ENCODE measurements at places on chromosomes 11 and 22.
A peak's percentile ranks its signal among the peaks of the same experiment; 100 is the strongest.

DNA sequence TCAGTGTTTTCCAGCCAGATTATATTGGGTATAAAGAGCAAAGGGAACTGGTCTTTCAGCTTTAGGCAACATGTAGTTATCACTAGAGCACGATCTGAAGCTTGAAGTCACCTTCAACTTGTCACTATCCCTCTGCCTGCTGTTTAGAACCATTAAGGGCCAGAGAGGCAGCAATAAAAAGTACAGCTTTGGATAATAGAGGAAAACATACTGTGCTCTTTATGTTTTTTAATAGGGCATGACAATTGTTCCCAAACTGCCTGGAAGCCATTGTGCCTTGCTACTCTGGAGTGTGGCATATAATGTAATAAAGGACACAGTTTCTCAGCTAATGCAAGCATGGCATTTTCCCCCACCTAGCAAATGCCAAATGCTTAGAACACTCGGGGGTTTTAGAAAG, 1912.0 kb upstream of the RAG2 start:
- DNase-seq = no peak

DNA sequence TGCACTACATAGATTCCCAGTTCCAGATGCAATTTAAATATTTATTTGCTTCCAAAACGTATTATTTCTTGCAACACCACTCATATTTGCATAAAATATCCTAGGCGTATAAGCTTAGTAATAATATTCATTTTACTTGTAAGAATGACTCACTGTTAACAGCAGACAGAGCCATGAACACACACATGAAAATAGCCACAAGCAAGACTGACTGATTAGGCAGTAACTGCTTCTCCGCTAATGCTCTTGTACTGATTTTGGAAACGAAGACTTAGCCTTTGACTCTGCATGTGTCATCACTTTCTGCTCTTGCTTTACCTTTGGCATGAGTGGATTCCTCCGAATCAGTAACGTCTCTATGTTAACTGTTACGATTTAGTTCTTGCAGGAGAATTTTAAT, 6.0 kb downstream of the OR10Q1 start:
- DNase-seq = no peak

DNA sequence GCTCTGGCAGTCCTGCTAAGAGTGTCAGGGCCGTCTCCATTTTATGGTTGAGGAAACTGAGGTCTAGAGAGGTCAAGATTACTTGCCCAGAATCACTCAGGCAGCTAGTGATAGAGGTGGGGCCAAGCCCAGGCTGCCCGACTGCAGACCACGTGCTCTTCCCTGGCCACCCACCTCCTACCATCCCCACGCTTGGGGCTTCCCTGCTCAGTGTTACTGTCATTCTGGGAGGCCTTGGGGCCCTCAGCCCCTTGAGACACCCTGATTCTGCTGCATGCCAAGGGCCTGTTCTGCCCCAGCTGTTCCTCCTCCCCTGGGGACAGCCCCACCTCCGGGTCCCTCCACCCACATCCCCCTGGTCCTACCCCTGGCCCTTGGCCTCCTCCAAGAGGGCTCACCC, 17.2 kb upstream of the TAB1 start:
- DNase-seq = no peak

DNA sequence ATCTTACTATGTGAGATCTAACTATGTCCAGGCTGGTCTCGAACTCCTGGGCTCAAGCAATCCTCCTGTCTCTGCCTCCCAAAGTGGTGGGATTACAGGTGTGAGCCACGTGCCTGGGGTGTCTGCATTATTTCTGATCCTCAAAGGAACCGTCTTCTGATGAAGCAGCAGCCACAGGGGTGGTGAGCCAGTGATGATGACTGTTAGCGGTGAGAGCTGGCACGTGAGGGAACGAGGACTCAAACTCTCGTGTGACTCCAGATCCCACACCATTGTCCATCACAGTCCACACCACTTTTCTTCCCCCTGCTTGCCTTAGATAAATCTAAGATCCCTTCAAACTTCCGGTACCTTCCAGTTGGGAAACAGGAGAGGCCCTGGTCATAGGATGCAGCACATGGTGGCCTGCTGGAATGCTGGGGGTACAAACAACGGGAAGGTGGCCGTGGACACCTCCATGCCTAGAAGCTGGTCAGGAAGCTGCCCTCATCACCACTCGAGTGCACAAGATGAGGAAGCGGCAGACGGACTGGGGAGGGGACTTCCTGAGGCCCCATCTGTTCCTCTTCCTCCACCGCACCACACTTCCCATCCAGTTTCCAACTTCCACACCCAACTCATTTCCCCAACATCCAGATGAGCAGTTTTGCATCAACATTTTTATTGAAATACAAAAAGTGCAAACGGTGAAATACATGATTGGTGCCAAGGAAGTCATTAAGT, 23.8 kb downstream of the ARHGAP1 start:
- no peak for DNase-seq

DNA sequence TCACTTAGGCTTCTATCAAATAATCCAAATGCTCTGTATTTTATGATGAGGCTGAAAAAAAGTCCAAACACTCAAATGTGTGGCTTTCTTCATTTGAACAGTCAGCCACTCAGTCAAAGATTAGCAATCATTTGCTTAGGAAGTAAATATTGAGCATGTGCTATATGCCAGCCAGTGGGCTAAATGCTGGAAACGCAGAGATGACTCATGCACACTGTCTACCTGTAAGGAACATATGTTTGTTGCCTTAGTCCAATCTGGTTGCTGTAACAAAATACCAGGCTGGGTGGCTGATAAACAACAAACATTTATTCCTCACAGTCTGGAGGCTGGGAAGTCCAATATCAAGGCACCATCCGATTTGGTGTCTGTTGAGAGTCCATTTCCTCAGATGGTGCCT, 617.3 kb downstream of the NTM start:
- DNase-seq = no peak

GRCh38 chr11:2666401-2666741, 33.4 kb downstream of the KCNQ1OT1 start:
- no peak for DNase-seq

DNA sequence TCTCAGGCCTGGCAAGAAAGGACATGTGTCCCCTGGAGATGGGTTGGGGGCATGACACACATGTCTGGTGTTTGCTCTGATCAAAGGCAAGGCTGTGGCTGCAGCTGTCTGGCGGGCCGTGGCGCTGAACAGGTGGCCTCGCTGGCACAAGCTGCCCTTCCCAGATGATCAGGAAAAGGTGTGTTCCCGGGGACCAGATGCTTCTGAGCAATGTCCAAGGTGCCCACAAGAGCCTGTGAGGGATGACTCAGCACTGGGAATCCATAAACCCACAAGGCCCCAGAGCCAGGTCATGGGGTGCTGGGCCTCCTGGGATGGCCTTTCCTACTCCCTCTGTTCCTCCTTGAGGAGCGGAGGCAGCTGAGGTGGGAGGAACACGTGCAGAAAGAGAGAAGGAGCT, 9.7 kb upstream of the LRP5 start:
- DNase-seq = no peak

DNA sequence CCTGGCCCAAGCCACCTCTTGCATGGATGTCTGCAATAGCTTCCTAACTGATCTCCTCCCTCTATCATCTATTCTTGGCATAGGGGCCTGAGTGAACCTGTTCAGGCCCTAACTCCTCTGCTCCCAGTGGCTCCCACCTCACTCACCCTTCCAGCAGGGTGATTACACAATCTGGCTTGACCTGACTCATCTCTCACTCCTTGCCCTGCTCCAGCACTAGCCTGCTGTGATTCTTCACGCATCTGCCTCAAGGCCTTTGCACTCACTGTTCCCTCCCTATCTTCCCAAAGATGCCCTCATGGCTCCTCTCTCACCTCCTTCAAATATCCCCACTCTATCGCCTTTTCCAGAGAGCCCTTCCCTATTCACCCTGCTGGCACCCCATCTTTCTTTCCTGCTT, 10.5 kb downstream of the SCN4B start:
- DNase-seq = no peak

DNA sequence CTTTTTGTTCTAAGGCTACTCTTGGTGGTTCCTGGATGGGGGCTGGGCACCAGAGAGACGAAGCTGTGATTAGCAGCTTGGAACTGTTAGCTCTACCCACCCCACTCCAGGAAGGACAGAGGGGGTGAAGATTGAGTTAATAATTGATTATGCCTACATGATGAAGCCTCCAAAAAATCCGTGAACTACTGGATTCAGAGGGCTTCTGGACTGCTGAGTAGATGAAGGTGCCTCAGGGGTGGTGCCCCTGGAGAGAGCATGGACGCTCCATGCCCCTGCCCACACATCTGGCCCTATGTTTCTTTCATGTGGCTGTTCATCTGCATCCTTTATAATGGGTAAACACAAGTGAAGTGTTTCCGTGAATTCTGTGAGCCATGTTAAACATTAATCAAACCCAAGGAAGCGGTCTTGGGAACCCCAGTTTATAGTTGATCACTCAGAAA, 47.3 kb upstream of the CYP2D6 start:
- no peak for DNase-seq

DNA sequence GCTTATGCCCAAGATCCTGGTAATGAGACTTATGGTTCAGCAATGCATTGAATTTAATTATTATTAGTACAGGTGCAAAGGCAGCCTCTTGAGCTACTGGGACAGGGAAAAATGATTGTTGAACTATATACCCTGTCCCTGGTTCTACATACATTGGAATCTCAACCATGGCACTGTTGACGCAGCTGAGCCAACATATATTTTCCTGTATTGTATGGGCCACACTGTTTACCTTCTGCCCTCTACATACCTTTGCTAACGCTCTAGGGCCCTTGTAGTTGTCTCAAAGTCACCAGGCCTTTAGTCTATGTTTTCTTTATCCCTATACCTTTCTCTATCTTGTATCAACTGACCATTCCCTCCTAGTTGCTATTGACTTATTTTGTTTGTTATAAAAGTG, 22.6 kb downstream of the KREMEN1 start:
- DNase-seq = no peak

DNA sequence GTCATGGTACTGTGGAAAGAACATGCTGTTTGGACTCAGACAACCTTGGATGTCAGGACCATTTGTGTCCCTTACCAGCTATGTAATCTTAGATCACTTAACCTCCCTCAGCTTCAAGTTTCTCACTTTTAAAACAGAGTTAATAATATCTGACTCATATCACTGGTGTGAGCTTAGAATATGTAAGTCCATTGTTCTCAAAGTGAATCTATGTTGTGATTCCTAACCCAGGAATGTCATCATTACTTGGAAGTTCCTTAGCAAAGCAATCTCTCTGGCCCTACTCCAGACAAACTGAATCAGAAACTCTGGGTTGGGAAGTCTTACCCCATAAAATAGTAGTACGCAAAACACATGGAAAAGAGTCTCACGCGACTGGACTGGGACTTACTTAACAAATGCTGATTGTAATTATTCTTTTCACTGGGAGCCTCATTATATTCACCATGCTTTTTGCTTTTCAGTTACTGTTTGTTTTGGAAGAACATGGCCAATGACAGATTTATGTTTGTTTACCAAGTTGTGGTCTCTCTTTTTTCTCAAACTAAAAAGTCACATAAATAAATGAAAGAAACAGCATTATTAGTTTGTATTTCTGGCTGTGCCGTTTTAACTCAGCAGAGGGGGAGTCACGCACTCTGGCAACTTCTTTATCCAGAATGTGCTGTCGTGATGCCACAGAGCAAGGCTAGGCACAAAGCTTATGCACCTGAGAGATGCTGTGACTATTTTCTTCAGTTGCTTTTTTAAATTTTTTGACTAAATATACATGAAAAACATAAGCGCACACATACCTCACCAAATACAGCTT, 217.7 kb upstream of the CTSC start:
- DNase-seq = peak; percentile 73

DNA sequence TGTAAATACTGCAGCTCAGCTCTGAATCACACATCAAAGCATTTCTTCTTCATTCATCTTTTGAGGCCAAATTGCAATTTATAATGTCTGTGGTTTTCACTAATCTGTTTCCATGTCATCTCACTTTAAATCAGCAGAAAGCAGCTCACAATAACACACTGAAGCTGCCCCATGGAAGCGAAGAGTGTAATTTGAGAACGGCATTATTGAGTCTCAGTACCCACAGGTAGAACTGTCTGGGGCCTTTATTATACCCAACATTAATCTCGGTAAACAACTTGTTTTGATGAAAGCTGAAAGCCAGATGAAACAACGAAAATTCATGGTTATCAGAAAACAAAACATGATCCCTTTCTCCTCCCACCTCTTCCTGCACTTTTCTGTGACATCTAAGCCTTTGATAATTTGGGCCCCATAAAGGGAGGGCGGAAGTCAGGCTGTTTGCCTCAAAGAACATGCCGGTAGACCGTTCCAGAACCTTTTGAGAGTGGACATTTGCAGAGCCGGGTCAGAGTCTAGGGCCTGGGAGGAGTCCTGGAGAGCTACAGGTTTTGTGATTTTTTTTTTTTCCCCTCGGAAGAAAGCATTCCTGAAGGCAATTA, 68.2 kb upstream of the SESN3 start:
- DNase-seq = no peak

DNA sequence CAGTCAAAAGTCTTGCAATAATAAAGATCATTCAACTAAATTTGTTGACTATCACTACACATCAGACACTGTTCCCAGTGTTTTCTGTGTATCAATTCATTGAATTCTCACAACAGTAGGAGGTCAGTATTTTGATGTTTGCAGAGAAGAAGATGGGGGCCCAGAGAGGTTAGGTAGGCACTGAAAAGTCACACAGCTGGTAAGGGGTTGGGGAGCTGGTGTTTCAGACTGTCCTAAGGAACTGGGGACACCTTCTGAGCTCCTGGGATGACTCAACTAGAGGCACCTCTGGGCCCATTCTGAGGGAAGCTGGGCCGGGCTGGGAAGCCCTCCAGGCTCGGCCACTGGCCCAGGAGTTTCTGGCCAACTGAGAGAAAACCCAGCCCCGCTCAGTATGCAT, 180.0 kb downstream of the DSCAML1 start:
- DNase-seq = no peak

GRCh38 chr22:29112121-29112520, 39.3 kb downstream of the KREMEN1 start:
- DNase-seq = no peak

DNA sequence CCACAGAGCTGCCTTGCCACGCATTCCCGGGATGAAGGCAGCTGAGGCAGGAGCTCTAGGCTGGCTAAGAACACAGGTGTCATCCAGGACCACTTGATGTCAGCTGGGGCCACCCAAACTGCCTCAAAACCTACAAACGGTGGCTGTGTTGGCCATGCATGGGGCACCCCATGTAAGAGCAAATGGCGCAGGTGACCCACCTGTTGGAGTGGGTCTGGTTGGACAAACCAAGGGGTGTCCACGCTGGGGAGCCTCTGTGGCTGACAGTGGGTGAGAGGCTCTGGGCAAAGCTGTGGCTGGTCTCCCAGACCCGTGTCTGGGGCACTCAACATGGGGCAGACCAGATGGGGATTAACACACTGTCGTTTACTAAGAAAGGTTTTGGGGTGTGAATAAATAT, 19.0 kb upstream of the SYT8 start:
- DNase-seq = no peak

Data from NCI-H460 (cell line).